NCI-H774 (cell line): ENCODE measurements at places on chromosomes 1 and 21.

GRCh38 chr1:226542623-226543103, 5.9 kb upstream of the STUM start:
- peak; percentile 86 for DNase-seq

DNA sequence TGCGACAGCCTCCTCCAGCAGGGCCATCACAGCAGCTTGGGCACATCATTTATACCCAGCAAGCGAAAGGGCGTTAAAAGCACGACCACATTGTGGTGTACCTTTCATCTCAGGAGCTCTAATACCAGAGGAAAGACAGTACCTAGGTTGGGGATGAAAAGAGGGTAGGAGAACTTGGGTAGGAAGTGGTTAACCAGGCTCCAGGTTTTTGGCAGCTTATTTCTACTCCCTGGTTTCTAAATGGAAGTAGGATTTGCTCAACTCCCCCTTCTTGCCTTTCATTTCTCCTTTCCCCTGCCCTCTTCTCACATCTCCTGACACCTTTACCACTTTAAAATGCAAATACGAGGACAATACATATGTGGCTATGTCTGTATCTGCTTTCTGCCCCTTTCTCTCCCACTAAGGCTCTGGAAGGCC, 30.2 kb downstream of the FAM177B start:
- no peak for DNase-seq

DNA sequence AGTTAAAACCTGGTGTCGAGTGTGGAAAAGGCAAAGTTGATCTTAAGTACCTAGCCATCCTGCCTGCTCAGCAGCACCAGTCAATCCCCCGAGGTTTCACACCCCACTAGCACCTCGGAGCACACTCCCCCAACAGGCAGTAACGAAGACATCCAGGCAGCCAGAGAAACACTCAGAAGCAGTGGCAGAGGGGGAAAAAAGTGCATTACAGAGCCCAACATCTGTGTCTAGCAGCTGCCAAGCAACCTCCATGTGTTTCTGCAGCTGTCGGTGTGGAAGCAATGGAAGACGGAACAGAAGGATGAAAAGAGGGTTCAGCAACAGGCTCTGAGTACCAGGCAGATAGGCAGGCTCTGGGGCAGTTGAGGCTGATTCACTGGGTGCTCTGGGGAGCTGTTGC, 73.4 kb upstream of the PROX1 start:
- DNase-seq: no peak

- DNase-seq: no peak
Measured at GRCh38 chr1:85406887-85407533, 57.9 kb downstream of the DDAH1 start.

GRCh38 chr21:45256021-45256911, 31.4 kb downstream of the POFUT2 start:
- DNase-seq: no peak

DNA sequence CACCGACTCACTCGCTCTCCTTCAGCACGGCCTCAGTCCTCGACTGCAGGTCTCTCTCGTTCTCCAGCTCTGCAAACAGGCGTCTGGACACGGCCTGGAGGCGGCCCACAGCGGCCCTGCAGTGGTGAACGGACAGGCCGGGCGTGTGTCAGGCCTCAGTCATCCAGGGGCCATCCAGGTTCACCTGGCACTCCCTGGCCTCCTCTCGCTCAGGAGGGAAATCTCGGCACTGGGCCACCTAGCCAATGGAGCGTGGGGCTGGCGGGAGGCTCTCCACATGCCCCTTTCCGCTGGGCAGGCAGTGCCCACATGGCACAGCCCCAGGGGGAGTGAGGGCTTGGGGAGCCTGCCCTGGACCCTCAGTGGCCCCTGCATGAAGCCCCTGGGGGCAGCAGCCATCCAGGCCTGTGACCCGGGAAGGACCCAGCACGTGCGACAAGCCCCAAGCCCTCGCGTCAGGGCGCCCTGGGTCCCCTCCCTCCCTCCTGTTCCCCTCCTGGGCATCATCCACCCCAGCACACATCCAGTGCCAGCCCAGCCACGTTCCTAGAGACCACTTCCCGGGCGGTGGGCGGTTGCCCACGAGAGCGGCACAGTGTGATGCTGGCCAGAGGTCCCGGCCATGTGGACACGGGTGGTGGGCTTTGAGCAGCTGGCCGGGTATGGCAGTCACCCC, 18.1 kb downstream of the CFAP74 start:
- DNase-seq: no peak

DNA sequence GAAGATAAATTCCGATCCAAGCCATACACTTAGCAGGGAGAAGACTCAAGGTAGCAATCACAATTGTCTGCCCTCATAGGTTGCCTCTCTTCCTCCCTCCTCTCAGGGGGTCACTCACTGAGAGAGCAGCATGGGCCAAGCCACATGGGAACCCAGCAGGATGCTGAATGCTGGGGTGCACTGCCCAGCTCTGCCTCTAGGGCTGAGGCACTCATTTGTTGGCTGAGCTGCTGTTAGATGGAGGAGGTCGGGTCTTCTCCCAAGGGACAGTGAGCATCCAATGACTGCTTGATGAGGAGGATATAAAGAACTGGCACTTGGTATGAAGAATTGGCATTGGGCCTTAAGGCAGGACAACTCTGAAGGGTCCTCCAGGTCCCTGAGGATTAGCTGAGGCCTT, 418.8 kb downstream of the SIPA1L2 start:
- DNase-seq: no peak

DNA sequence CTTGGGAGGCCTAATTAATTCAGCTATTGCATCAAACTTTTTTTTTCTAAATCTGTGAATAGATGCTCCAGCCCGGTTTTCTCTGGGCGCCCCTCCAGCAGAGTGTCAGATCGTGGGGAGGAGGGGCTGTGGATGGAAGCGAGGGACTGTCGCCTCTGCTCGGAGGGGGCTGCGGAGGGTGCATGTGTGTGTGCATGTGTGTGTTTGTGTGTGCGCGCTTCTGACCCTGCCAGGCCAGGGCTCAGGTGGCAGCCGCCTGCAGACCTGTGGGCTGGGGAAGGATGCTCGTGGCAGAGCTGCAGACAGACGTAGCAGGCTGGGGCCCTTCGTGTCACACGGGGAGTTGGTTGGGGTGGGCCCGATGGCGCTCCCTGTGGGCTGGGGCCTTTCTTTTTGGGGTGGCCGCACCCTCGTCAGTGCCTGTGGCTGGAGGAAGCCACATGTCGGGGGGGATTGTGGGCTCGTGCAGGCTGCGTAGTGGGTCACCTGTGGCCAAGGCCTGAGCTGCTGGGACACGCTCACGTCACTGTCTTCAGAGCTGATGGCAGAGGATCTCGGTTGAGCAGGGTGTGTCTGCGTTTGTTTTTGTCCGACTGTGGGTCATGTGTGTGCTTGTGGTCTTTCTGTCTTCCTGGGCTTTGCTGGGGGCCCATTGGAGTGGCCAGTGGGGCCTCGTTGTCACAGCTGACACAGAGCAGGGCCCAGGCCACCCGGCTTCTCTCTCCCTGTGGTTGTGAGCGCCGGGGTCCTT, 2.8 kb downstream of the SKI start:
- no peak for DNase-seq

GRCh38 chr1:54871275-54872035, 15.5 kb downstream of the DHCR24 start:
- no peak for DNase-seq

DNA sequence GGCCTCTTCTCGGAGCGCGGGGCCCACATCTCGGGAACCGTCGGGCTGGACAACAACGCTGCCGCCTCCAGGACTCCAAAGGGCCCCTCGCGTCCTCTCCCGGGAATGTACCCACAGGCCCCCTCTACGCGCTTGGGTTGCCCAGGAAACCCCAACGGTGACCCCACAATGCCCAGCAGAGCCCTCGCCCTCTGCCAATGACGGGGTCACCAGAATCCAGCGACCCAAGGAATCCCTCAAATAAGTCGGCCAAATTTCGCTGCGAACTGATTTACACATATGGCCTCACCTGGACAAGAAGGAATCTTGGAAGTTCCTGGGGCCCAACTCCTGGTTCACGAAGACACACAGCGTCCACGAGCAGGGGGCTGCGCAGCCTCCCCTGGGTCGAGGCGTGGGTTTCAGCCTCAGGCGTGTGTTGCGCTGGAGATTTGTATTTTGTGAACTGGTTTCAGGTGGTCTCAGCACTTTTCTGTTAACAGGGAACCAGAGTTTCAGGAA, 78.1 kb downstream of the DESI2 start:
- DNase-seq: no peak

- DNase-seq: no peak
Measured at GRCh38 chr1:18807334-18808063, 52.0 kb downstream of the TAS1R2 start.

- DNase-seq: no peak
Measured at GRCh38 chr1:58786184-58786926, 2.5 kb upstream of the JUN start.

- DNase-seq: no peak
Measured at GRCh38 chr1:206725109-206725963, 40.6 kb downstream of the MAPKAPK2 start.

- DNase-seq: no peak
Measured at GRCh38 chr1:59062743-59063142, 234.2 kb upstream of the FGGY start.

GRCh38 chr1:53047737-53048736, 14.0 kb upstream of the PODN start:
- no peak for DNase-seq

- peak; percentile 16 for DNase-seq
Measured at GRCh38 chr1:117590273-117590925, 15.4 kb upstream of the TENT5C start.

- no peak for DNase-seq
Measured at GRCh38 chr1:178607718-178608408, 95.0 kb downstream of the TEX35 start.

- DNase-seq: no peak
Measured at GRCh38 chr1:28534671-28535070, 18.2 kb upstream of the TRNAU1AP start.

DNA sequence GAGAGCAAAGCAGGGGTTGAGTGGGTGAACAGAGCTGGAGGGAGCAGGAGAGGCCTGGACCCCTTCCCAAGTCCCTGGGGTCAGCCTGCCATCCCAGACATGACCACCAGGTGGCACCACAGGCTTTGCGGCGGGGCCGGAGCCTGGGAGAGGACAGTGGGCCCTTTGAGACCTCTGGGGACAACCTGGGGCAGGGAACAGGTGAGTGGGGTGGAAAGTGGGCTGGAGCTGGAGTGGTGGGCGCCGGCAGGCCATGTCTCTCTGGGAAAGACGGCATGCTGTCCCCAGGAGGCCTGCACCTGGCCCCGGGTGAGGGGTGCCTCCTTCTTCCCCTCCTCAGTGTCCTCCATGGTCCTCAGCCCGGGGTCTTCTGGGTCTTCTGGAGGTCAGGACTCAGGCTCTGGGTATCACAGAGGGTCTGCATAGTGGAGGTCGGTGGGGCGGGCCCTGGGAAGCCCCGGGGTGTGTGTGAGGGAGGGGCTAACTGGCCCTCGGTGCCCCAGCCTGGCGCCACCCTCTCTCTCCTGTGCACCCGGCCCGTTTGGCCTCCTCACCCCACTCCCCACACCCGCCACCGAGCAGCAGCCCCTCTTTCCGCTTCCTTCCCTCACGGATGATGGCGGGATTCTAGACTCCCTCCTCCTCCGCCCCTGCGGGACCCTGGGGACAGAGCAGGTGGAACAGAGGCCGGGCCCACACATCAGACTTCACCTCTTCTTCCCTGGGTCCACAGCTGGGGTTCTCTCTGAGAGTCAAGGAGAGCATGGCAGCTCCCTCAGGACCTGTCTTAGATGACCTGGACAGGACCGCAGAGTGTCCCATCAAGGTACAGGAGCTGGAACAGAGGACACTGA, 28.5 kb upstream of the PKP1 start:
- DNase-seq: peak; percentile 55

- DNase-seq: no peak
Measured at GRCh38 chr1:98766255-98766654, 104.7 kb downstream of the SNX7 start.

GRCh38 chr1:97608272-97608671, 312.6 kb downstream of the DPYD start:
- no peak for DNase-seq

- DNase-seq: no peak
Measured at GRCh38 chr1:162157469-162157868, 88.0 kb downstream of the NOS1AP start.

- DNase-seq: no peak
Measured at GRCh38 chr1:28112388-28113241, 24.2 kb upstream of the EYA3 start.

DNA sequence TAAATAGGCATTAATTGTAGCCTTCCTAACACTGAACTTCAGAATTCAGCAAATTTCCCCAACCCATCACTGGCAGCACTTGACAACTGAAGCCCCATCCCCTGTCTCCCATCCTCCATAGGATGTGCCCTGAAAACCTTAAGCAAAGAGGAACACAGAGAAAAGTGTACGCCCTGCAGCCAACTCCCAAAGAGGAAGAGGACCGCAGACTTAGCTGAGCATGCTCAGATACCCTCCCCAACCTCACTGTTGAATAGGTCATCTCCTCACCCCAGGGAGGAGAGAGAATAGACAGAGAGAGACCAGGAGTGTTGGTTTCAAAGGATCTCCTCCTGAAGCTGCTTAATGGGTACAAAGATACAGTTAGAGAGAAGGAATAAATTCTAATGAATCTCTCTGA, 50.5 kb downstream of the CD2 start:
- no peak for DNase-seq

- no peak for DNase-seq
Measured at GRCh38 chr21:39681257-39681656, 63.7 kb upstream of the IGSF5 start.

GRCh38 chr1:49435291-49435690, 588.5 kb downstream of the AGBL4 start:
- DNase-seq: peak; percentile 64

DNA sequence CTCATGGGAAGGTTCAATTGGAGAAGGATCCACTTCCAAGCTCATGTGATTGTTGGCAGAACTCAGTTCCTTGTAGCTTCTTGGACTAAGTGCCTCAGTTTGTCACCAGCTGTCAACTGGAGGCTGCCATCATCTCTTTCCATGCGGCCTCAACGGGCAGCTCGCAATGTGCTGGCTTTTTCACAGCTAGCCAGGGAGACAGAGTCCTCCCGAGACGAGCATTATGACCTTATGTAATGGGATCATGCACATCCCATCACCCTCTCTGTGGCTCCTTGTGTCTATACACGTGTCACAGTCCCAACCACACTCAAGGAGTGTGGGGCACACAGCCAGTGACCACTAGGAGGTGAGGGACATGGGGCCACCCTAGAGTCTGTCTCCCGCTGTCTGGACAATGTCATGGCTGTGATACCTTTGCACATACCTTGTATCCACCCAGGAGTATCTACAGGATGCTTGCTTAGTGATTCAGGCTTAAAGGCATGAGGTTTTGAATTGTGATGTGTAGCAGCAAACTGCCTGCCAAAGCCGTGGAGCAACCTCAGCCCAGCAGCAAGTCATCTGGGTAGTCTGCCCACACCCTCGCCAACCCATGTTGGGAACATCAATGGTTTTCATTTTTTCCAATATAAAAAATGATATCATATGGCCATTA, 3.9 kb upstream of the KRTAP10-6 start:
- no peak for DNase-seq

- peak; percentile 95 for DNase-seq
Measured at GRCh38 chr1:47650205-47650604, 212.4 kb downstream of the FOXD2 start.

GRCh38 chr1:192654120-192654519, 18.2 kb downstream of the RGS13 start:
- DNase-seq: no peak
